ENCODE measurements at places on chromosomes 2 and 18.

DNA sequence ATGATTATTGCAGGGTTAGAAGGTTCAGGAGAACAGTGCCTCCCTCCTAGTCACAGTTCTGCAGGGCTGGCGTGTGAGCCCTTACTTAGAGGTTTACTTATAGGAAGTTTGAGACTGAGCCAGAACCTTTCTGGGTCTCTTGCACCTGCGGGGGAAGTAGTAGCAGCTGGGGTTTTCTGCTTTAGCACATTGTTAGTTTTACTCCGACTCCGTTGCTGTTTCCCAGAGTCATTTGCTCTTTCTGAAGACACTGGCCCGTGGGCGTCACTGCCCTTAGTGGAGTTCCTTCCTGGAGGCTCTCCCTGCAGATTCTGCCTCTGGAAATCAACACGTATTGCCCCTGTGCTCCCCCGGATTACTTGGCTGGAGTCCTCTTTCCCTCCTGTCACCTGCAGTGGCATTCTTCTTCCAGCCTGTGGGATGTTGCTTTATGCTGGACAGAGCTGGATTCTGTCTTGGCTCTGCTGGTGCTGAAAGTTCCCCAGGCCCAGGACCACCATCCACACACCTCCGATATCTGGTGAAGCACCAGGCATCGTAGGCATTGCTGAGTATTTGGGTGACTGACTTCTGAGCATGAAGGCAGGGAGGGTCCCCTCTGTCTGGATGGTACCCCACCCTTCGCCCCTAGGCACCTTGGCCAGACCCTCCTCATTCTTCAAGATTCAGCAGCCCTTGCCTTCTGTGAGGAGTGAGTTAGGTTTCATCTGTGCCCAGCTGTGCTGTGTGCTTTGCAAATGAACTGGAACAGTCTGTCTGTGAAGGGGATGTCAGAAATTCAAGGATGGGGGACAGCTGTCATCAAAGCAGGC lies 51.7 kb downstream of the AGAP1 start:
- DNase-seq: no peak

GRCh38 chr2:173053043-173053699 lies 22.5 kb upstream of the MAP3K20 start:
- no peak for DNase-seq

DNA sequence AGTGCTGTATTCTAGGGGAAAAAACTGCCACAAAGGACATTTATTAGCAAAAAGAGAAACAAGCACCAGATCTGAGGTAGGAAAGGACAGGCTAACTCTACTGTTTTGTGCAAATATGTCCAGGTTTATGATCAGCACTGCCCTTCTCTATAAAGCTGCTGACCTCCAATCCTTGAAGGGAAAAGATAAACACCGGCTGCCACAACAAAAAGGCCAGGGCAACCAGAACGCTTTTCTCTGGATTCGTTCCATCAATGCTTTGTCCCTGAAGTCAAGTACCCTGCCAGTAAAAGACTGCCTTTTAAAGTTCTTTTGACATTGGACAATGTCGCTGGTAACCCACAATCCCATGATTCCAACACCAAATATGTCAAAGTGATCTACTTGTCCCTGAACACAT lies 21.0 kb downstream of the SMAD2 start:
- DNase-seq: no peak

DNA sequence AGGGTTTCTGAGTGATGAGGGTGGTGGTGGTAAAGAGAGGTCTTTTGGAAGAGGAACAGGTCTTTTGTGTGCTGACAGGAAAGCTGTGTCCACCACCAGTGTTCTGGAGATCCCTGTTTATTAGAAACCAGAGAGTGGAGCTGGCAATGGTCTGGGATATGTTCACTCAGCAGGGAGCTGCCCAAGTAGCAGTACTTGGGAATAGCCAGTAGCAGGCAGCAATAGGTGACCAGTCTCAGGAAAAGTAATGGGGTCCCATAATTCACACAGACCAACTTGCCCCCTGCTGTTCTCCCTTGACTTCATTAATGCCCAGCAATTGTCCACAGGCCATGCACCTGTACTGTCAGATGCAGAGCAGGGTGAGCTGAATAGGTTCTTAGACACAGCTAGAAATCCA lies 1.8 kb downstream of the TSPYL6 start:
- DNase-seq: no peak

GRCh38 chr18:63249771-63250170 lies 69.8 kb downstream of the BCL2 start:
- no peak for DNase-seq

GRCh38 chr18:48649231-48649630 lies 110.4 kb downstream of the CTIF start:
- no peak for DNase-seq

DNA sequence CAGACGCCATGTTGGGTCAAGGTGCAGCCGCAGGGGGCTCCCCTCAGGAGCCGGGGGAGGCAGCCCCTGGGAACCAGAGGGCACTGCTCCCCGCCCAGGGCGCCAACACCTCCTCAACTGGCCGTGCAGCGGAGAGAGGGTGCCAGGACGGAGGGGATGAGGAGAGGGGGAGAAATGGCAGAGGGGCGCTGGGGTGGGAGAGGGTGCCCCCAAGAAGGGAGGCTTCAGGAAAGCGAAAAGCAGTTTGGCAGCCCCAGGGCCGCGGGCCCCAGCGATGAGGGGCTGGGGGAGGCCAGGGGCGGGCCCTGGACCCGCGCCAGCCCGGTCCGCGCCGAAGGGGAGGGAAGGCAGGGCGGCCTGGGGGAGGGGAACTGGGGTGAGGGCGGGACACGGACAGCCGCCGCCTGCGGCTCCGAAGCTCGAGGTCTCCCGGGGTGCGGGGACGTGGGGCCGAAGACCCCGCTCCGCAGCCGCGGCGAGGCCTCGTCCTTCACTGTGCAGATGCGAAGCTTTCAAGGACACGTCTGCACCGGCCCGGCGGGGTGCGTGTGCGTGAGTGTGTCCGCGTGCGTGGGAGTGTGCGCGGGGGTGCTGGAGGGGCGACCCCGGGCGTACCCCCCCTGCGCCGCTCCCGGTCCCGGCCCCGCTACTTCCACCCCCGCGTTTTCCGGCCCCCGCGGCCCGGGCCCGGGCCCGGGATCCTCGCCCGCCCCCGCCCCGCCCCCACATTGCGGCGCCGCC lies 1.4 kb downstream of the DNMT3A start:
- DNase-seq: peak; percentile 48

- no peak for DNase-seq
Observed at GRCh38 chr18:73693091-73693490, 454.5 kb downstream of the FBXO15 start.

- no peak for DNase-seq
Observed at GRCh38 chr2:28648671-28649395, 102.8 kb upstream of the PPP1CB start.

- no peak for DNase-seq
Observed at GRCh38 chr2:238601433-238602222, 174.9 kb downstream of the ASB1 start.

DNA sequence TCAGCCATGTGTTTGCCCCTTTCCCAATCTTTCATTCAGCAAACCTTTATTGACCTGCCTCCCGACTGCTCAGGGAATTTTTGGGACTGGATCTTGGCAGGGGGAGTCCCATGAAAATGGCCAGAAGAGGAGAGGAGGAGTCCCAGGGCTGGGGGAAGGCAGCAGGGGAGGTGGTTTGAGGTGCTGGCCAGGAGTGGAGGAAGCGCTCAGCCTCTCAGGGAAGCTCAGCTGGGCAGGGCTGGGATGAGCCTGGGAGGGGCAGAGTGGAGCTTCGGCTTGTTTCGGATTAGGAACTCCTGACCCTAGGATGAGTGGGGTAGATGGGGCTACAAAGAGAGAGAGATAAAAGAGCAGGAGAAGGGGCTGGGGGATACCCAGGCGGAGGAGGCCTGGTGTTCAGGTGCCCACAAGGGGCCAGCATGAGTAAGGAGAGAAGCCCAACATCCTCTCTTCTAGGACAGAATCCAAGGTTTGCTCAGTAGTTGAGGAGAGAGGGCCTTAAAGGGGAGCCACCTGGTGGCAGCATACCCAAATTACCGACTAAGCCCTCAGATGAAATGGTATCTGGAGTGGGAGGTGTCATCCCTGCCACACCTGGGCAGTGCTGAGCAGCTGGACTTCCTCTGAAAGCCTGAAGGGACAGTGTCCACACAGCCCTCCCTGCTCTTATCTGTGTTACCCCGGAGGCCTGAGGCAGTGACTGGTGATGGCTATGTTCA lies 91.1 kb downstream of the INHBB start:
- peak; percentile 44 for DNase-seq

GRCh38 chr2:184316921-184317320 lies 281.4 kb upstream of the ZNF804A start:
- no peak for DNase-seq

DNA sequence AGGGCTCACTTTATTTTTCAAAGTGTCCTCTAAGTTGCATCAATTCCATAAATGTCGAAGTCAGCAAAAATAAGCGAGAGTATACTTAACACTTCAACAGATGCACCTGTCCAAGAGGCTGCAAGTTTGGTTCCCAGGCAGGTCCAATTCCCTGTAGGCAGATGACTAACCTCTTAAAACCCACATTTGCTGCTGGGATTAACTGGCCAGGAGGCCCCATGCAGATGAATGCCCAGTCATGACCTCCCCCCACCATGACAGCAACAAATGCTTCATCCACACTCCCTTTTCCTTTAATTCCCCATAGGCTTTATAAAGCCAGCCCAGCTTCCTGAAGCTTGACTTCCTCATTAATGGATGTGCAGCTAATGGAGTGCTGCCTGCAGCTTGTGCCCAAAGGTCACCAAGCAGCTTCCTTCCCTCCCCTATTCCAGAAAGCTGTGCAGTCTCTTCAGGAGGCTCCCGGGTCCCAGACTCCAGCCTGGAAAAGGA lies 35.7 kb downstream of the REEP1 start:
- DNase-seq: no peak

DNA sequence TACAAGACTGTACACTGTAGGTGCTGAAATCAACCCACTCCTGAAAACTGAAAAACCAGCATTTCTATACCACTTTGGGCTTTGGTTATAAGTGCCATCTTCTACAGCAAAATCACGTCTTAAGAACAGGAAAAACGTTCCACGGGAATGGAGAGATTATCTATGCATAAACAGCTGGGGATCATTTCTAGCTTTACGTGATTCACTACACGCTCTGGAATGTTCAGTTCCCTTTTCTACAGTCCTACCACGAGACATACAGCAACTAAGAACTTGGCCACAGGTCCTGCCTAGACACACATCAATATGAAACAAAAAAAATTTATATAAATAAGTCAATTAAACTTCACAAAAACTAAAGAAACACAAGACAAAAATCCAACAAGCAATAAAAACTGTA lies 3.6 kb downstream of the CXCR4 start:
- no peak for DNase-seq

GRCh38 chr2:129780316-129781270 lies 198.9 kb upstream of the RAB6C start:
- DNase-seq: no peak

- DNase-seq: no peak
Observed at GRCh38 chr2:8851811-8852560, 14.6 kb upstream of the KIDINS220 start.

GRCh38 chr18:3119401-3120341 lies 100.1 kb downstream of the MYOM1 start:
- DNase-seq: no peak

- DNase-seq: no peak
Observed at GRCh38 chr18:10259901-10260300, 194.5 kb upstream of the APCDD1 start.

DNA sequence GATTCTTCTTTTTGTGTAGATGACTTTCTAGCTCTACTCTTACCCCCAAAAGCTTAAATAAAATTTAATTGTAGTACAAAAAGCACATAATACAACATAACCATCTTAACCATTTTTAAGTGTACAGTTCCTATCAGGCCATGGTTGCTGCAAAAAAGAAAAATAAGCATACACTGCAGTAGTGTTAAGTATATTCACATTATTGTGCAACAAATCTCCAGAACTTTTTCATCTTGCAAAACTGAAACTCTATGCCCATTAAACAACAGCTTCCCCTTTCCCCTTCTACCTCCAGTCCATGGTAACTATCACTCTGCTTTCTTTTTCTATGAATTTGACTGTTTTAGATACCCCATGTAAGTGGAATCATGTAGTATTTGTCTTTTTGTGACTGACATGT lies 18.1 kb downstream of the PPM1B start:
- DNase-seq: no peak

GRCh38 chr2:227503433-227504406 lies 31.8 kb downstream of the AGFG1 start:
- DNase-seq: no peak

- no peak for DNase-seq
Observed at GRCh38 chr18:75139226-75139911, 69.6 kb downstream of the PTGR3 start.

DNA sequence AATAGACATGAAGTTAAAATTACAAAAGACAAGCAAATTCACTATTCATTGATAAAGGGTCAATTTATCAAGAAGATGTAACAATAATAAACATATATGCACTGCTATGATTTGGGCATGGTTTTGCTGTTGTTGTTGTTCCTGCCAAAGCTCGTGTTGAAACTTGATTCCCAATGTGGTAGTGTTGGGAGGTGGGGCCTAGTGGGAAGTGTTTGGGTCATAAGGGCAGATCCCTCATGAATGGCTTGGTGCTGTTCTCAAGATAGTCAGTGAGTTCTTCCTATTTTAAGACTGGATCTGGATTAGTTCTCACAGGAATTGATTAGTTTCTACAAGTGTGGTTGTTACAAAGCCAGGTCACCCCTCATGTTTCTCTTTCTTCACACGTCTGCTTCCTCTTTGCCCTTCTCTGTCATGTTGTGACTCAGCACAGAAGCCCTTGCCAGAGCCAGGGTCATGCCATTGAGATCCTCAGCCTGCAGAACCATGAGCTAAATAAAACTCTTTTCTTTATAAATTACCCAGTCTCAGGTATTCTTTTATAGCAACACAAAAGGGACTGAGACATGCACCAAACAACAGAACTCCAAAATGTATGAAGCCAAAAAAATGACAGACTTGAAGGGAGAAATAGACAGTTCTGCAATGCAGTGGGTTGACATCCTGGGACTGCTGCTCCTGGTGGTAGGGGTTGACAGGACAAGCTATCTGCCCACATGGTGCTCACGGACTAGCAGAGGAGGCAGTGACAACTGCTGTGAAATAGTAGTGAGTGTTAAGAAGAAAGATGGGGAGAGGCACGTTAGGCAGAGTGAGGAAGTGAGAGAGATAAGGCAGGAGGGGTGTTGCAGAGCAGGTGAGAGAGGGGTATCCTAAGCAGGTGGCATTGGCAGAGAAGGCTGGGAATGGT lies 18.6 kb upstream of the SKA1 start:
- no peak for DNase-seq

DNA sequence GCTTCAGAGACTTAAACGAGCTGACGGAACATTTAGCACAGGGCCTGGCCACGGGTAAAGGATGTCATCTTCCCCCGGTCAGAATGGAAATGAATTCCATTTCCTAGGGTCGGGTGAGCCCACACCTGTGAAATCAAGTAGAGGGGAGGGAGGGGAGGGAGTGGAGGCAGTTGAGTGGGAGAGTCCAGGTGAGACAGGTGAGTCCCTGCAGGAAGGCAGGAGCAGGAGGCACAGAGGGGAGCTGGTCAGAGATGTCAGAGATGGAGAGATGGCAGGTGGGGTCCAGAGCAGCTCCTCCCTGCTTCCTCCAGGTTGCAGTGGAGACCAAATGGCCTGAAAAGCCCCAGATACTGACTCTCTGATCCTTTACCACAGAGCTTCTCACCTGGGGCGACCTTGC lies 55.2 kb downstream of the SH3BP4 start:
- no peak for DNase-seq

Data from stimulated activated CD4-positive, alpha-beta T cell treated with anti-CD3 and anti-CD28 coated beads, Interleukin-2, amount 100 ng/mL, for 24 hours (primary cell).